ENCODE measurements at places on chromosomes 3 and 15. TPM values are rescaled to one million over a fixed set of nuclear protein-coding genes. Genes with fewer than 3 reads are reported as not detected.

The SLC51A gene
- not detected for total RNA-seq

The GPR149 gene
- total RNA-seq: not detected

The ROPN1 gene
- not detected for total RNA-seq

The SKOR1 gene
- 0.10 TPM for total RNA-seq

The TRIM71 gene
- total RNA-seq: 0.87 TPM

The TMC3 gene
- total RNA-seq: not detected

The CYP8B1 gene
- 0.55 TPM for total RNA-seq

The RARB gene
- 4.3 TPM for total RNA-seq

The GOLGA8O gene
- 0.20 TPM for total RNA-seq

The PFKFB4 gene
- 38.2 TPM for total RNA-seq

The PLS1 gene
- 83.5 TPM for total RNA-seq

DNA sequence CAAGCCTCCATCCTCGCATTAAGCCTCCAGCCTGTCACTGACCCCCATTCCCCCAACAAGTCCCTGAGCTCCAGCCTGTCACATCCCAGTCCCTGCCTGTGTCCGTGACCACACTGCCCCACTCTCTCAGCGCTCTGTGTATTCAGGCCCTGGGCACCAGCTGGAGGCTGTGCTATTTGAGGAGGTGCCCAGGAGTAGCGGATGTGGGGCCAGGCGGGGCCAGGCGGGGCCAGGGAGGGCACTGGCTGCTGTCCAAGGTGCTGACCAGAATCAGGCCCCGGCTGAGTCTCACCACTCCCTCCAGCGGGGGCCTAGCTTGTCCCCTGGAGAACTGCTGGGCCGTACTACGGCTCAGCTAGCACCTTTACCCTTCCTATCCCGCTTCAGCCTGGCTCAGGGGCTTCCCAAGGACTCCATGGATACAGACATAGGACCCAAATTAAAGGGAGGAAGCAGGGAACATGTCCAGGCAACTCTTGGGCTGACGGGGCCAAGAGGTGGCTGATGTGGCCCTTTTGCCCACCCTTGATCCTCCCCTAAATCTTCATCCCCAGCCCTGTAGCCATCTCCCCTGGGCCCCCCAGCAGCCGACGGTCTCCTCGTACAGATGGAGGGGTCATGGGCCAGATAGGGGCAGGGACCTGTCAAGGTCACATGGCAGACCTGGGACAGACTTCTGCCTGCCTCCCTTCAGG is 1.1 kb downstream of the HHATL start:
- DNase-seq: peak; percentile 16

DNA sequence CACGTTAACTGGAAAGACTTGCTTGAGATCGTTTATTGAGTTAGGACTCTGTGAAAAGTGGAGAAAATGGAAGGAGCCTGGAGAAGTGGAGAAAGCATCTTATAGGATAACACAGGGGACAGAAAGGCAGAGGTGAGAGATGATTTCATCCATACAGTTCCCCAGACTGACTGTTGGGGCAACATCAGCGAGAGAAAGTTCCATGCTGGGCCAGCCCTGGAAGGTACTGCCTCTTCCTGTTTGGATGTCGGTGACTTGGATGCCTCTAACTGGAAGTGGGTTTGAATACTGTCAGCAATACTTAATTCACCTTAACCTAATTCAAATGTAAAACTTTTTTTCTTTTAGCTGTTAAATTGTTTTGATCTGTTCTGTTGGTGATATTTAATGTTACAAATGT is 32.3 kb downstream of the ATP13A5 start:
- no peak for DNase-seq

GRCh38 chr3:132064114-132064513 is 29.3 kb upstream of the CPNE4 start:
- no peak for DNase-seq

DNA sequence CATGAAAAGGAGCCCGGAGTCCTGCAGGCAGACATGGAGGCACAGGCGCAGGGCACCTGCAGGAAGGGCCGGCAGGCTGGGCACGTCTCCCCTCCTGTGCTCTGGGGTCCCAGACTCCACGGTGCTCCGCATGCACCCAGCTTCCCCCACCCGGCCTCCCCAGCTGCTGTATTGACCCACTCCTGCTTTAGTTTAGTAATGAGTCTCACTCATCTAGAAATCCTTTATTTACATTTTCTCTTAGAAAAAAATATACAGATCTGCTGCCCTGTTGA is 8.5 kb downstream of the MESP2 start:
- no peak for DNase-seq

DNA sequence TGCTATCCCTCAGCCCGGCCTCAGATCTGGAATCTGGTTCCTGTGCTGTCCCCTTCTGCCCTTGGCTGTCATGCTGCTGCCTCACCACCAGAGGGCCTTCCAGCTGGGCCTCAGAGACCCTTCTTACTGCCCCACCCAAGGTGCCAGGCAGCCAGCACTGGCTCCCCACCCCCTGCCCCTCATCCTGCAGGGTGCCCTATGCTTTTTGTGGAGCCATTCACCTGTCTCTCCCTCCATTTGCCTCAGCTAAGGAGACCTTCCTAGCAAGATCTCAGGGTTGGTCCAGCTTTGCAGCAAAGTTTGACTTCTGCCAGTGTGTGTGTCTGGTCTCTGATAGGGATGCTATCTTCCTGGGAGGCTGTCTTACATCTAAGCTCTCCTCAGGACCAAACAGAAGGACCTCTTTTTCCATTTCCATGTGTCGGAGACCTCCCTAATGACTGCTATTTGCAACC is 1.9 kb upstream of the VWA5B2 start:
- no peak for DNase-seq

- no peak for DNase-seq
Observed at GRCh38 chr3:155512175-155512866, 218.8 kb upstream of the STRIT1 start.

DNA sequence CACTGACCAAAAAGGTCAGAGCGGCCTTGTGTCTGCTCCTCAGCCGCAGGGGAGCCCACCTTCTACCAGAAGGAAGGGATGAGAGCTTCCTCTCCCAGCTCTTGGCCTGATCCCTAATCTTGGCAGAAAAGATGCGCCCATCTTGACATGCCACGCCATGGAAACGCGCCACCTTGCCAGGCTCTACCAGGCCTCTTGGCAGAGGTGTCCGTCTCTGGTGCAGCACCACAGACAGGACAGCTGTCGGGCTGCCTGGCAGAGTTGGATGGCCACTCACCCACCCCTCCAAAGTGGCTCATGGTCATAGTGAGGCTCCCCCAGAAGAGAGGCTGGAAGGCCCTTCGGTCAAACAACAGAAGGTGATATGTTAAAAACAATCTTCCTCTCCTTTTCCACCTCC is 105.2 kb downstream of the LIPC start:
- no peak for DNase-seq

- DNase-seq: no peak
Observed at GRCh38 chr15:88622605-88622975, 1.4 kb downstream of the AEN start.

DNA sequence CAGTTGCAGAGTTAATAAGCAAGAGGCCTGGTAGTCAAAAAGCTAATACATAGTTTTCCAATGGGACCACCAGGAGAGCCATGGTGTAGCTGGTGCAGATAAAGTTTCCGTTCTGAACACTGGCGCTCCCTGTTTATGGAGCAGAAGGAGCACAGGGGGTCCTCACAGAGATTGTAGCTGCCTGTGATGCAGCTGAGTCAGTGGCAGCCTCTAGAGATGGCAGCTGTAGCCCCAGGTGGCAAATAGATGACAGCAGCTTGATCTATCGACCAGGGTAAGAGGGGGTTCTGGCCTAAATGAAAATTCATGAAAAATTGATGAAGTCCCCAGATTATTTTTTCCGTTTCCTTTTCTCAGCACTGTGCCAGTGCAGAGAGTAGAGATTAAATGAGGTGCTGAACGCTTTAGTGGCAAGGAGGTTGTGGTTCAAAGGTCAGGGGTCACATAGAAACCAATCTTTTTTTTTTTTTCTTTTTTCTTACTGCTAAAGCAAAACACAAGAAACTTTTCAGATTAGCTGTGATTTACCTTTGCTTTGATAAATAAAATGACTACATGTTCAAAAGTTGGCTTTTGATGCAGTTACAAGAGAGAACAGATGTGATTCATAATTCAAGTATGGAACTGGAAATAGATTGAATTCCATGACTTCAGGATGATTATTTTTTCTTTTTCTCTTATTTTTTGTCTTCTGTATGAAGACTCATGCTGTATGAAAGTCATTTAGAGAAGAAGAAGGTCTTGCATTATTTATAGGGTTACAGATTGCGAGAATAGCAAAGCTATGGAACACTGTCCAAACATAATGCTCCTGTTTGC is 63.3 kb downstream of the ROBO2 start:
- DNase-seq: no peak

- DNase-seq: peak; percentile 14
Observed at GRCh38 chr3:108462899-108463298, 47.5 kb downstream of the MYH15 start.

DNA sequence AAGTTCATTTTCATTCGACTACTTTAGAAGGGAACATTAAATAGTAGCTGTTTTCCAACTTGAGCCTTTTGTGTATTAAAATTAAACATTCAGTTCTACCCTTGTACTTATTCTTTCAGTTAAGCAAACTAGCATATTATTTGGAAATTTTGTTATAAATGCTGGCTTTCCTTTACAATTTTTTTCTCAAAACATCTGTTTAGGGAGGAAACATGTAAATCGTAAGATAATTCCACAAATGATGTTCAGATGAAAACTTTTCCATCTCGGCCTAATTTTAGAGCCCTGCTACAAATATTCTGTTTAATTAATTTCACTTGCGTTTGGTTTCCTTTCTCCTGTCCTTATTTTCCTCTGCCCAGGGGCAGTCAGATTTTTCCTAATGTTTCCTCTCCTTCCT is 476.2 kb upstream of the RGMA start:
- DNase-seq: no peak

DNA sequence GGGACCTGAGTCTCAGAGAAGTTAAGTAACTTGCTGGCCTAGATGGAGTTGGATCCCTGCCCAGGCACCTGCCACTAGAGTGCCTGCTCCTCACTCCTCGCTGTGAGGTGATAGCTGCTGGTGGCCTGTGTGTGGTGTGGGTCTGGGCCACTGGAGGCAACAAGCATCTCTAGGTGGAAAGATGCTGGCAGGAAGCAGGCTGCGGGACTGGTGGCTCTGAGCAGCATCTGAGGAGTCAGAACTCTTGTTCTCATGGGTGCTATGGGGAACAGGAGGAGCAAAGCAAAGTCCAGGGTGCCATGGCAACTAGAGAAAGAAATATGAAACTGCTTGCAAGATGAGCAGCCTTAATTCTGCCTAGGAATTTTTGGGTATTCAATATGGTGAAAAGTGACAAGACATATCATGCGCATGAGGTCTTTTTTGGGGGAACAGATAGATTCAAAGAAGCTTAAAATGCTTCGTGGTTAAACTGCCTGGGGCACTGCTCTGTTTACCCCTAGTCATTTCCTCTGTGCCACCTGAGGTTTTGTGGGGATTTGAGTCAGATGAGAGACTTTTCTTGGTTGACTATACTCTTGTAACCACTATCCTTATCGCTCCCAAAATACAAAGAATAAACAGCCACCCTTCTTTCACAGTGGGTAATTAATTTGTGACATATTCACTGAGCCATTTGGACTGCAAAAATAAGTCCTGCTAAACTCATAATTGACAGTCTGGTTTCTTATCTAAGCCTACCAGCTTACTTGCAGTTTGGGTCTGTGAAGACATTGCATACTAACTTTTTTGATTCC is 50.3 kb downstream of the MED12L start:
- no peak for DNase-seq

GRCh38 chr15:45224621-45225217 is 27.3 kb upstream of the SLC28A2 start:
- no peak for DNase-seq

- DNase-seq: no peak
Observed at GRCh38 chr3:46883054-46883829, 5.7 kb downstream of the PTH1R start.

DNA sequence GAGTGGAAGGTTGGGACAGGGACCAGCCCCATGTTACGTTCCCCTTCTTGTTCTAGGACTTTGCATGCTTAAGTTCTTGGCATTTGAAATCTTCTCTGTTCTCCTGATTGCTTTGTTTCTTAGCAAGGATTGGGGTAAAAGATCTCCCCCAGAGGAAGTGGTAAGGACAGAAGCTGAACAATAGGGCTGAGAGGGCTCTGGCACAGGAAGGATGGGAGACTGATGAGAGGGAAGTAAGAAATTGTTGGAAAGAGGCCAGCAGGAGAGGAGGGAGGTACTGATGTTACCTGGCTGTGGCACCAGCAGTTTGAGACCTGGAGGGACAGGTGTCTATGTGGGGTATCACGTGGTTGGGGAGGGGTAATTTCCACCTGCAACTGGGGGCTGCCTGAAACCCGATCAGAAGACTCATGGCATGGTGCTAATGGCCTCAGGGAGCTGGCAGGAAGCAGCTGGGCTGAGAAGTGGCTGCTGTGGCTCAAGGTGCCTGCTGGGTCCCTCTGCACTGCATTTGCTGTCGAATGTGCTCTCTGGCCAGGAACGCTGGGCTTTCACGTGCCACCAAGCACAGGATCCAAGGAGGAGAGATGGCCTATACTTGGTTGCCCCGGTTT is 108.4 kb downstream of the LSM3 start:
- DNase-seq: no peak

GRCh38 chr3:123720638-123721037 is 135.8 kb upstream of the HACD2 start:
- no peak for DNase-seq

GRCh38 chr3:63089007-63089750 is 188.9 kb upstream of the SYNPR start:
- DNase-seq: no peak

GRCh38 chr3:192890347-192891335 is 27.0 kb downstream of the MB21D2 start:
- DNase-seq: no peak

- DNase-seq: no peak
Observed at GRCh38 chr3:1852950-1853349, 245.7 kb upstream of the CNTN4 start.

DNA sequence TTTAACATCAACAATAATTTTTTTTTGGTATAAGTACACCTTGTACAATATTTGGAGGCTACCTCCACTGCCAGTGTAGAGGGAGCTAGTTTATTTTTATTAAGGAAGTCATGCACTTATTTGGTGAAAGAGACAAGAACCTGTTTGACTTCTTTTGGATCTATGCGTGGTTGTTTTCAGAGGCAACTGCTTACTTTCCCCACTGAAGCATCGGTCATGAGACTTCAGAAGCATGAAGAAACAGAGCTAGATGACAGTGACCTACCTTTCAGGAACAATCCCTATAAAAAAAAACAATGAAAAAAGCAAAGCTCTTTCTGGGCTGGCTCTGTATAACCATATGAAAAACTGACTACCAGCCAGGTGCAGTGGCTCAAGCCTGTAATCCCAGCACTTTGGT is 20.0 kb upstream of the ZNF148 start:
- DNase-seq: no peak

GRCh38 chr3:56355570-56356185 is 112.6 kb downstream of the ERC2 start:
- peak; percentile 72 for DNase-seq

DNA sequence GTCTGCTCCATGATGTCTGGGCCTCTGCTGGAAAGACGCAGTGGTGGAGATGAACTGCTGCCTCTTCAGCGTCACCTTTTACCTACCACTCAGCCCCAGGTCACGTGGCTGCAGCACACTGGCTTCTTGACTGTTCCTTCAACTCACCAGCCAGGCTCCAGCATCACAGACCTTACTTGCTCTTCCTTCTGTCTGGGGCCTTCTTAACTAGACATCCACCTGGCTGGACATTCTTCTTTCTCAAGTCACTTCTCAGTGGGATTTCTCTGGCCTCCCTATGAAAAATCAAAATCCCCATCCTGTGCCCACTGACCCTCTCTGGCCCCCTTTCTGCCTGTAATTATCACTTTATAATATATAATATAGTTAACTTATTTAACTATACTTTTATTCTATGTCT is 29.7 kb upstream of the NSMCE3 start:
- DNase-seq: no peak
